ENCODE measurements at places on chromosomes 7 and 10.

DNA sequence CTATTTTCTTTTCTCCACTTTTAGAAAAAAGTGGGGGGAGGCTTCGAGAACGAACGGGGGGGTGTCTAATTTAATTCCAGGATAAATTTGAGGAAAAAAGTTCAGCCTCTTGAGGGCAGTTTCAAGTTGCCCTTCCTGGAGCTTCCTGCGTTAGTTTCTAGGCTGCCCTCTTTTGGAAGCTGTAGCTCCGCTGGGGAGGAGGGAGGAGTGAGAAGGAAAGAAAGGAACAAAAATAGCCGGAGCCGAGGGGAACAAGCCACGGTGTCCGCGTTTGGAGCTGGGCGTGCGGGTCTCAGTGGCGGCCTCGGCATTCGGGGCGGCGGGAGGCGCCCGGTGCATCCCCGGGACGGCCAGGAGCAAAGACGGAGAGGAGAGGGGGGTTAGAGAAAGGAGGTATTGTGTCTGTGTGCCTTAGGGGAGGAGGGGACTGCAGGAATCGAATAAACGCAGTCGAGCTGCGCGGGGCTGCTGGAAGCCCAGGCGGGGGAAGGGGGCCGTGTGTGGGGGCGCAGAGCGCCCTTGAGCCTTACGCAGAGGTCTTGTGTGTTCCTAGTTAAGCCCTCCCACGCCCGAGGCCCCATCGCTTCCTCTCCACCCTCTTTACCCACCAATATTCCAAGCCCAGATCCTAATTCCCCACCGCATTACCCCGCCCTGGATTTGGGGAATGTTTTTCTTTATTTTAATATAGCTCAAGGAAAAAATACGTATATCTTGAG, 2.0 kb upstream of the TNRC18 start:
- no peak for DNase-seq

DNA sequence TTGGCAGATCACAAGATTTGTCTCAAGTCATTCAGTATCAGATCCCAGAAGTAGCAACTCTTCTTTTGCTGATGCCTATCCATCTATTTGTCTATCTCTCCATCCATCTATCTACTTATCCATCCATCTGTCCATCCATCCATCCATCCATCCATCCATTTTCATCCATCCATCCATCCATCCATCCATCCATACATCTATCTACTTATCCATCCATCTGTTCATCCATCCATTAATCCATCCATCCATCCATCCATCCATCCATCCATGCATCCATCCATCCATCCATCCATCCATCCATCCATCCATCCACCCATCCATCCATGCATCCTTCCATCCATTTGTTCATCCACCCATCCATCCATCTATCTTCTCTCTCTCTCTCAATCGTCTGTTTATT, 142.7 kb downstream of the PFKFB3 start:
- no peak for DNase-seq

DNA sequence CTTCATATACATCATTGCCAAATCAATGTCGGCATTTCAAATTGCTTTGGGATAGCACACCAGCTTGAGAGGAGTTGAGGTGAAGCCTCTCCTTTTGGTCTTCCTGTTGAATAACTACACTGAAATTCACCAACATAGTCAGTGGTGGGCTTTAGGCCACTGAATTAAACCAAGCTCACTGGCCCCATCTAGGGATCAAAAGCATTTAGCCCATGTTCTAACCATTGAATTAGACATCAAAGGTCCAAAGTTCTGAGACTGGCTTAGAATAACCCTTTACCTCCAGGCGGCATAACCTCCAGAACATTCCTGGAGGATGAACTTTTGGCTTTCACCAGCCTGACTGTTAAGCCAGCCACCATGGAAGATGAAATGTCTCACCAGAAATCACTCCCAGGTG, 54.6 kb downstream of the BPGM start:
- no peak for DNase-seq

DNA sequence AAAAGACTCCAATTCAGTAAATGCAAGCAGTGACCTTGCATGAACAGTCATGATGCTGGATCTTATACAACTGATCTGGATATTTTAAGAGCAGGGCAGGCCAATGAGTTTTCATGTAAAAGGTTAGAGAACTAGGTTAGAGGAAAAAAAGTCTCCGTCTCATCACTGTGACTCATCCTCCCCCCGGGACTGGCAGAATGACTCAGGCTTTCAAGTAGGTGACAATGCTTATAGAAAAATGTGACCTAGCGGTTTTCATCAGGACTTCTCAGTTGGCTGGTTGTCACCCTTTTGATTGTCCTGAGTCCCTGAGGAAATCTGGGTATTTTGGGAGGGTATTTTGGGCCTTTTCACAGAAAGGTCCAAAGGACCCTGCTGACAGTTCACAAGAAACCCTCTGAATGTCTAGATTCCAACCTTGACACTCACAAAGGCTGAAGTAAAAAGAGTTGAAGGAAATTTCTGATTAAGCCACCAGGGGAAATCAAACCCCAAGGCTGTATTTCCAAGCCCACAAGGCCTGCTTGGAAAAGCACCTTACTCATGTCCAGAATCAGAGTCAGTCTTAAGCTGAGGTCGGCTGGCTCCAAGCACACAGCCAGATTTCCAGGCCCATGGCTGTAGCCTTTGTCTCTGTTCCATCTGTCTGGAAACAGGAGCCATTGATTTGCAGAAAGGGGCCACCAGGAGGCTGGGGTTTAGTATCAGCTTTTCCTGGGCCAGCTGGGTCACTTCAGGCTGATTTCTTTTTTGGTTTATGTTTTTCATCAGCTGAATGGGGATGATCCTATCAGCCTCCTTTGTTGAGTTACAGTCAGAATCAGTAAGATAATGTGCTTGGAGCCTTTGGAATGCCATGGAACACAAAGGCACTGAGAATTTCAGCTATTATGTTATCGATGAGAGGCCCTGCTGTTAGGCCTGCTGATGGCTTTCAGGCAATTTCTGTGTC, 226.4 kb upstream of the HABP2 start:
- DNase-seq: peak; percentile 11

DNA sequence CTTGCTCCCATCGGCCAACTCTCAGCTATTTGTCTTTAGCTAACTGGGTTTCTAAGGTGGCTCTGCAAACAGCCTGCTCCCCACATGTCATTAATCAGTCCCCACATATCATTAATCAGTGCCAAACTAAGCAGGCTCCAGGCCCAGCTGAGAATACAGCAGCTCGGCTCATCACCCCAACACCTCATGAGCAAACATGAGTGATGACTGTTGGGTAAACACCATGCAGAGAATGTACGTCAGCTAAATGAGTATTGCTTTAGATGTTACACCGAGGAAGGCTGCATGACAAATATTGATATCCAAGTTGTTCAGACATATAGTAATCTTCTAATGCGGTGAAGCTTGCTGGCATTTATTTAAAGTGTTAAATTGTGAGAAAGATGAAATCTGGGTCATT, 187.5 kb upstream of the AOAH start:
- DNase-seq: no peak

DNA sequence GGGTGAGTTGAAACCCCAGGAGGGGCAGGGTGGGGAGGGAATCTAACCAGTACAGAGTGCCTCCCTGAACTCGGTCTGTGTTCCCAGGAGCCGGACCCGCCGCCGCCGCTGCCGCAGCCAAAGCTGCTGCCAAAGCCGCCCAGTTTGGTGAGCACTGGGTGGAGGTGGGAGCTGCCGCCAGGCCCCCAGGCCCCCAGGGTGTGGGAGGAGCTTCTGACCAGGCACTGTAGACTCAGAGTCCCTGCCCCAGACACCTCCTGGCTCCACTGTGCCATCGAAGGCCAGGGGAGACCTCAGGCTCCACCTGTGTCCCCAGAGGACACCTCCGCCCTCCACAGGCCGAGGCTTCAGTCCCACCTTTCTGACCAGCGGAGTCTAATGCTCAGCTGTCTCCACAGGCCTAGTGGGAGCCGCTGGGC, 20.4 kb upstream of the LIMK1 start:
- no peak for DNase-seq

GRCh38 chr10:85614981-85615380, 751.6 kb downstream of the GRID1 start:
- DNase-seq: no peak

DNA sequence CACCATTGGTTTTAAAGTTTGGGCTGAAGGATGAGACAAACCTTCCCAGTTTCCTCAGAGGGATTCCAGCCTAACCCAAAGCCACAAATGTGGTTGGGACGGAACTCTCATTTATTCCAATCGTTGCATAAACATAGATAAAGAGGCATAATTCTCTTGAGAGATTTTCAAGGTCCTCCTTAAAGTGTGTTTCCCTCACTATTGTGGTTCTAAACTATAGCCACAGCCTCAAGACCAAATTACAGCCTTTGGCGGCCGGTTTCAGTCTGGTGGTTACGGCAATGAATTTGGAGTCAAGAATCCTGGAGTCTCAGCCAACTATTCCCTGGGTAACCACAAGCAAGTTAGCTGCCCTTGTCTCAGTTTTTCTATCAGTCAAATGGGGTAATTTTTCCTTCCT, 42.6 kb downstream of the SEM1 start:
- DNase-seq: no peak

GRCh38 chr7:125358551-125359167, 429.0 kb upstream of the POT1 start:
- DNase-seq: no peak

GRCh38 chr7:143258831-143259230, 4.4 kb upstream of the GSTK1 start:
- DNase-seq: no peak

DNA sequence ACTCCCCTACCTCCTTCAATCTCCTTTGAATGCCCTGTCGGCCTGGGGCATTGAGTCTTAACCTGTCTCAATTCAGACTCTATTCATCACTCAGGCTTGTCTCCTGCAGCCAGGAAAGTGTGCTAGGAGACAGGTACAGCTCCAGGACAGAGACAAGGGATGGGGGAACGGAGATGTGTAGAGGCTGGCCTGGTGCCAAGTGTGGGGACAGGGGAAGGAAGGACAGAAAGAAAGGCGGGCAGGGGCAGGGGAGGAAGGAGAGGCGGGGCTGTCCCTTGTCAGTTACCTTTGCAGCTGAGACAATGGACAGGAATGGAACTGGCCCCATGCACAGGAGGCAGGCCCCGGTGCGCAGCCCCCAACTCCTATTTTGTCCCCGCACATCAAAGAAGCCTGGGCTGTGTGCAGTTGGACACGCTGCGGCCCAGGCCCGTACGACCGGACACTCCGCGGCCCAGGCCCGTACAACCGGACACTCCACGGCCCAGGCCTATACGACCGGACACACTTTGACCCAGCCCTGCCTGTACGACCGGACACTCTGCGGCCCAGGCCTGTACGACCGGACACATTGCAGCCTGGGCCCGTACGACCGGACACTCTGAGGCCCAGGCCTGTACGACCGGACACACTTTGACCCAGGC, 36.9 kb downstream of the CHST15 start:
- no peak for DNase-seq

GRCh38 chr7:100044718-100045117, 4.9 kb upstream of the ZSCAN21 start:
- no peak for DNase-seq

DNA sequence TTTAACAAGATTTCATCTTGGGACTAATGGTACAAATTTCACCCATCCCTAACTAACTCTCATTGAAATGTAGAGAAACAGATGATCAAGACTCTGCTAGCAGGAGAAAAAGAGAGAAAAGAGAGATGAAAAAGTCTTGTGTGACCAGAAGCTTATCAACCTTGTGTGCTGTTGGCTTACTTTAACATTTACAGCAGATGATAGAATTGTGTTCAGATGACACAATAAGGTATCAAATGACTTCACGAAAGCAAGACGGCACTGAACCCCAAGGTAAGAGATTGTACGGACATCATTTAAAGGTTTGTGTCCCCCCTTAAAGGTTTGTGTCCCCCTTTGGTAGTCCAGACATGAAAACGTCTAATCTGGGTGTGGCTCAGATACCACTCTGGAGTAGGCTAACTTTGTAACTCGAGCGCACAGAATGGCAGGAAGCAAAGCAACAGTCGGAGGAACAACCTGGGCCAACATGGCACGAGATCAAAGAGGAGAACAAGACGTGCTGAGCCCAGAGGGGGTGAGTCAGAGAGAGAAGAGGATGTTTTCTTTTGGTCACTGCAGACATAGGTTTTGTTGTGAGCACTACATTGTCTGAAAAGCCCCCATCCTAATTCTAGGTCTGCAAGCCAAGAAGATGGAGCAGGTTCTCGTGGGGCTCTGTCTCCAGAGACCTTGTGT, 10.4 kb upstream of the LMBR1 start:
- DNase-seq: no peak

DNA sequence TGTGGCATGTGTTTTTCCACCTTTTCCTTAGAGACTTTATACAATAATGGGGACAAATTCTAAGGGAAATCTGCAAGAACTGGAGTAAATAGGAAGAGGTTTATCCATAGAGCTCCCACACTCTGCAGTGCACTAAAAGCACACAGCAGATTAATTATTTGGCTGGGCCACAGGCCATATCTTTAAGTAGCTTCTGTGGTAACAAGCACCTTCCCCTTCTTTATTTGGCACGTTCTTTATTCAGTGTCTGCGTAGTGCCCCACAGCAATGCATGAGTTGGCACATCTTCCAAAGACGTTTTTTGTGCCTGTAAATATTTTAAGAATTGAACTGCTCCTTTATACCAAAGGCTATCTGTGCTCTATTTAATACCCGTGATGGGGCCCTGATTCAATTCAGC, 104.9 kb upstream of the MBL2 start:
- DNase-seq: no peak

DNA sequence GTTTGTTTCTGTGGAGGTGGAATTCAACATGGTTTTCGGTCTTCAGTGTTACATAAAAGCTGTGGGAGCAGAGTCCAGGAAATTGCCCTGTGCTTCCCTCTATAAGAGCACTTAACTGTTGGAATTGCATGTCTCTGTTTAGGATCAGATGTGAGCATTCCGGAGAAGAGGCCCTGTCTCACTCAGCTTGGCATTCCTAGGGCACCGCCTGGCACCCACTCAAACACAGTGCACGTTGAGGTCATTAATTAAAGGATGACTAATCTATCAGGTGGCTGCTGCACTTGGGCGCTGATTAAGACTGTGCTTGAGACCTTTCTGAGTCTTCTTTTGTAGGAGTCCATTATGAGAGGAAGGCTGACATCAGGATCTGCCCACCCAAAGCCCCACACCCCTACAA, 82.8 kb upstream of the VIPR2 start:
- DNase-seq: no peak

- no peak for DNase-seq
Observed at GRCh38 chr7:140915935-140916555, 8.7 kb downstream of the BRAF start.

- no peak for DNase-seq
Observed at GRCh38 chr7:27210441-27211083, 10.7 kb upstream of the HOXA13 start.

GRCh38 chr7:74612015-74612829, 45.3 kb upstream of the GTF2I start:
- DNase-seq: no peak

DNA sequence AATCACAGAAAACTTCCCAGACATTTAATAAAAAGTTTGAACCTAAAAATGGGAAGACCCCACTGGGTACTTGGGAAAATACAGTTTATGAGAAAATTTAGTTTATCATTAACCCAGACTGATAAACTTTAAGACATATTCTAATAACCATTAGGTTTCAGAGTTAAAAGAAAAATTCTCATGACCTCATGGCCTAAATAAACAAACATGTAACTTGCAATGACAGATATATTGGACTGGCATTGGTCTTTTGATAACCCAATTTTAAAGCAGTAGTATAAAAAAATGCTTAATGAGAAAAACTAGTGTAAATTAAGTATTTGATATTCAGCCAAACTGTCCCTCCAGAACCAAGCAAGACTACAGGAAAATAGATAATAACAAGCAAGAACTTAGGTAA, 67.0 kb upstream of the ZNF804B start:
- DNase-seq: no peak
